ENCODE measurements at places on chromosomes 4 and X.

DNA sequence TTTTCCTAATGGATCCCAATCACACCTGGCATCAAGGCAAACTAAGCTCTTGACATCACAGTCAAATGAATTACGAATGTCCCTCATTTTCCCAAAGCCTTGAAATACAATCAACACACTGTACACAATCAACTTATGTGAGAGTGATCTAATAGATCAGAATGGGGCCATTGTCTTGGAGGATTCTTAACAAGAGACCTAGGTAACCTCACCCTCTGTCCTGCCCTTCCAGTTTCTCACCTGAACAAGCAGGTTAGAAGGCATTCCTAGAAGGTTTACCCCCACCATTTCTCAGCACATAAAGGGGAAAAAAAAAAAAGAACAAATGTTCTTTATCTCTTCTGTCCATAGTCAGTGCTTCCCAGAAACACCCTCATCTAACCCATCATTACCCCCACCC, 6.3 kb downstream of the SLC39A8 start:
- DNase-seq = no peak

DNA sequence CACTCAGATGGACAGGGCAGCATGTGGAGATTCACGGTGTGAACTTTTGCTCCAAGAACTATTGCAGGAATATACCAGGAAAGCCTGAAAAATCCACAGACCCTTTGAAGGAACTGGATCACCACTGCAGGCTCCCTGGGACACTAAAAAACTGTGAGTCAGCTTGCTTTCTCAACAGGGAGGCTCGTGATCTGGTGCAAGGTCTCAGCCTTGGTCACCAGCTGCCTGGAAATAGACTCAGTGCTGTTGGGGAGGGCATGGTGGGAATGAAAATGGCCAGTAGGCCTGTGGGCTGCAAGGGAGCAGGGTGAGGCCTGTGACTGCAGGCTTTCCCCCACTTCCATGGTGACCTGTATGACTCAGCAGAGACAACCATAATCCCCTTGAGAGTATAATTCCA, 426.4 kb upstream of the RPS6KA3 start:
- DNase-seq = no peak

DNA sequence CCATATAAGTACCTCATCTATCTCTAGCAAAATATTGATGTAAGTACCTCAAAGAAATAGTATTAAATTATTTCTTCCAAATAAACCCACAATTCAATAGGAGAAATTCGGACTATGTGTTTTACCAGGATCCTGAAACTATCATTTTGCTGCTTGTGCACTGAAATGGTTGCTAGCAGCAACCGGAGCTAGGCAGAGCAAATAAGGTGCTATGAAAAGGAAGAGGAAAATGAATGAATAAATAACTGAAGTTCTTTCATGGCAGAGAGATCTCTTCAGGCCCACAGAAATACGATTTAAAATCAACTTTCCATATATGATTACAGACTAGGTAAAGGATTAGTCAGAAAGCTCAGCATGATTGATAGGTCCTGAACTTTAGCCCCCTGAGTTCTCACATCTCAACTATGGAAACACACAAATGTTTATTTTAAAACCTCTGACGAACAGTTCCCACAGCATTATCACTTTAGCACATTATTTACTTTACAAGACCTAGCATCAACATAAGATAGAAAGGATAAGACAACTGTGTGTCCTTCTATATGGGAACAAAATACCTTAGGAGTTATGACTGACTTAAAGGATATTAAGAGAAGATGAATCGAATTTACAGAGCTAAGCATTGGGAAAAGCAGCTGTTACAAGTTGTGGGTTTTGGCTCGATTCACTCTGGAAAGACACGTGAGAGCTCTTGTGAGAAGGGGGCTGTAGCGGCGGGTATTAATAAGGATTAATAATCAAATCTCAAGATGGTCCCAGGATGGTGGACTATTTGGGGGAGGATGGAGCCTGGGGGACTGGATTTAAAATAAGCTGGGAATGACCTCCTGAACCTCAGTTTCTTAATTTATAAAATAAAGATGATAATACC, 104.3 kb downstream of the CORIN start:
- DNase-seq = no peak

GRCh38 chr4:48991357-48991756, 5.3 kb downstream of the CWH43 start:
- no peak for DNase-seq

GRCh38 chrX:130340271-130340670, 552 bp downstream of the SLC25A14 start:
- DNase-seq = no peak

- DNase-seq = no peak
These were observed 132.0 kb downstream of the CPZ start for GRCh38 chr4:8724436-8725070.

Measured in forelimb muscle (tissue), 1 donor.